Chondrocyte (in vitro differentiated cells): ENCODE measurements at places on chromosomes 12 and 14. TPM values are rescaled to one million over a fixed set of nuclear protein-coding genes. Genes with fewer than 3 reads are reported as not detected.
A peak's percentile ranks its signal among the peaks of the same experiment; 100 is the strongest.

Gene ADIPOR2
- 35.6 to 41.4 TPM (median 37.2 TPM) in 3 replicates for total RNA-seq

DNA sequence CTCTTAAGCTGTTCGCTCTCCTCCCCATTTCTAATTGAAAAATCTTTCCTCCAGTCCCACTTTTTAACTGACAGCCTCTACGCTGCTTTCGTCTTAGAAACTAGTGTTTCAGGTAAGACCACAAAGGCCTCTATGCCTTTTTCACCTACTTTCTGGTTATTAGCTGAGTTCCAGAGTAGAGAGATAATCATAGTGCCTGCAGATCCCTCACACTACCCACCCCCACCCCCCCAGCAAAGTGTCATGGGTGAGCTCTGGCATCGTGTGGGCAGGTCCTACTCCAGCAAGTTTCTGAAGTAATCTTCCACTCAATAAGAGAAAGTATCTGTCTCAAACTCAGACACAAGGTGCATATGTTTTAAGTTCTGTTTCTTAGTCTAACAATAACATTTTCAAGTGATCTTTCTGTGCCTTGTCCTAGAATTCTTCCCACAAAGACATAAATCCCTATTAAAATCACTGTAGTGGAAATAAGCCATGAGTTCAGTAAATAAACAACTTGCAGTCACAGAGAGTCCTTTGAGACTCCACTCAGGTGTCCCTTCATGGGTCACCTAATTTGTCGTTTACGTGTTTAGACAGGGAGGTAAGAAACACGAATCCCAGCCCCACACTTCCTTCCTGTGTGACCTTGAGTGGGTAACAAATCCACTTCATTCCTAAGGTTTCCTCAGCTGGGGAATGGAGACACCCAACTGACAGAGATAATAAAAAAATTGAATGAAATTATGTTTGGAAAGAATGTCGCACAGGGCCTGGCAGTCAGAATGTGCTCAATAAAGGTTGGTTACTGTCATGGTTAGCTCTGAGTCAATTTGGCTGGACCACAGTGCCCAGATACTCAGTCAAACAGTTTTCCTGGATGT is 228.9 kb upstream of the CAND1 start:
- H3K4me3 ChIP-seq: no peak overlapping the region
- DNase-seq: no peak
- peaks cover 31% of the 10 kb centered on the region for H3K4me1 ChIP-seq
- no peak overlapping the region for H3K27ac ChIP-seq
- no peaks in the 10 kb centered on the region for H3K36me3 ChIP-seq

GRCh38 chr12:116336542-116337065 is 59.1 kb upstream of the MED13L start:
- no peak overlapping the region for H3K4me3 ChIP-seq
- DNase-seq: no peak
- H3K4me1 ChIP-seq: peaks cover 7% of the 10 kb centered on the region
- no peaks in the 10 kb centered on the region for H3K27me3 ChIP-seq

GRCh38 chr14:81120501-81120900 is 100.3 kb downstream of the GTF2A1 start:
- no peak overlapping the region for H3K27ac ChIP-seq
- no peak for DNase-seq
- H3K4me1 ChIP-seq: no peaks in the 10 kb centered on the region
- H3K36me3 ChIP-seq: no peaks in the 10 kb centered on the region
- peaks cover 2% of the 10 kb centered on the region for H3K27me3 ChIP-seq

GRCh38 chr12:106342397-106343213 is 14.9 kb upstream of the POLR3B start:
- DNase-seq: no peak
- H3K27me3 ChIP-seq: no peaks in the 10 kb centered on the region
- H3K27ac ChIP-seq: peak overlapping the region; percentile 94

DNA sequence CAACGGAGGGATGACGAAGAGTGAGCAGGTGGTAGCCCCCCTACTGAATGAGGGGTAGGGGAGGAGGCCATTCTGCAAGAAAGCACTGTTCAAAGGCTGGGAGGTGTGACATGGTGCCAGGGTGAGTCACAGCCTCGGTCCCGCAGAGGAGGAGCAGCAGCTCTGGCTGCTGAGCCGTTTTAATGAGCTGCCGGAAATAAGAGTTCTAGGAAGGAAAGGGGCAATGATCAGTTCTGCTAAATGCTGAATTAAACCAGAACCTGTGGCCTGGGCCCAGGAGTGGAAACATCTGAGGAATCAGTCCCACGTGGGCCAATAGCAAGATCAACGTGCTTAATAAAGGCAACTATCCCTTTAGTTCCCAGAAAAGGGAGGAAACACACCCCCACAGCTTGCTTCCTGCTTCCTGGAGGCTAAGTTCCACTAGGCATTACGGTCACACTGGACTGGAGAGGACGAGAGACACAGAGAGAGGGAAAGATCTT is 3.6 kb downstream of the ABCD4 start:
- DNase-seq: no peak
- peaks cover 28% of the 10 kb centered on the region for H3K4me1 ChIP-seq
- no peak overlapping the region for H3K27ac ChIP-seq

- no peak overlapping the region for H3K4me3 ChIP-seq
- H3K36me3 ChIP-seq: no peaks in the 10 kb centered on the region
- H3K4me1 ChIP-seq: peaks cover 5% of the 10 kb centered on the region
- peaks cover 49% of the 10 kb centered on the region for H3K27me3 ChIP-seq
Measured at GRCh38 chr14:74249433-74250375, 10.5 kb downstream of the VSX2 start.
